Chondrocyte (in vitro differentiated cells): ENCODE measurements at places on chromosomes 3 and 15. TPM values are rescaled to one million over a fixed set of nuclear protein-coding genes. Genes with fewer than 3 reads are reported as not detected.
A peak's percentile ranks its signal among the peaks of the same experiment; 100 is the strongest.

GRCh38 chr3:181699171-181699903 is 12.4 kb upstream of the SOX2 start:
- no peak overlapping the region for H3K27ac ChIP-seq
- H3K4me3 ChIP-seq = no peak overlapping the region
- DNase-seq = no peak

DNA sequence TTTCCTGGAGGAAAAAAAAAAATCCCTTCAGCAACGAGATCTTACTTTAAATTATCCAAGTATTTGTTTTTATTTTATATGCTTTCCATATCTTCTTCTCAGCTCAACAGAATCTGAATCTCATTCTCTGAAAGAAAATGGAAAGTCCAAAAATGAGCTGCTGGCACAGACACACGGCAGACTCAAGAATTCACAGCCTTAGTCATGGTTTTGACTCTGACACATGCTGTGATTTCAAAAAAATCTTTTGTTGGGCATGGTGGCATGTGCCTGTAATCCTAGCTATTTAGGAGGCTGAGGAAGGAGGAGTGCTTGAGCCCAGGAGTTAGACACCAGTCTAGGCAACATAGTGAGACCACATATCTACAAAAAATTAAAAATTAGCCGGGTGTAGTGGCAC is 565.0 kb downstream of the MAGI1 start:
- no peaks in the 10 kb centered on the region for H3K27me3 ChIP-seq
- no peak overlapping the region for H3K4me3 ChIP-seq
- no peaks in the 10 kb centered on the region for H3K36me3 ChIP-seq
- DNase-seq = no peak
- H3K27ac ChIP-seq = no peak overlapping the region
- H3K4me1 ChIP-seq = peaks cover 10% of the 10 kb centered on the region

DNA sequence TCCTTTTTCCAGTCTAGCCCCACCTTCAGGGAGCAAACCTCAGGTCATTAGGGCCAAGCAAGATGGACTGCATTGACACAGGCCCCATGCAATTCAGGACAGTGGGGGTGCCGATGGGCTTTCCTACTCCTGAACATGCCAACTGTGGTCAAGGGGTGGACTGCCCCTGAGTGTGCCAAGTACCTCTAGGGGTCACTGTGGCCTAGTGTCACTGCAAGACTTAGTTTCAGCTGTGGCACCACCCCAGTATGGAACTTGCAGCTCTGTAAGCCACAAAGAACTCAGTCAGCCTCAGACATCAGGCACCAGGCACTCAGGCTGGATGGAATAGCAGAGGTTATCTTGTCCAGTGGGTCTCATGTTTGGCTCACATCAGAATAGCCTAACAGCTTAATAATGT is 32.3 kb downstream of the EXOG start:
- no peaks in the 10 kb centered on the region for H3K4me1 ChIP-seq
- peaks cover 31% of the 10 kb centered on the region for H3K36me3 ChIP-seq
- H3K4me3 ChIP-seq = no peak overlapping the region
- no peak for DNase-seq
- no peak overlapping the region for H3K27ac ChIP-seq
- H3K27me3 ChIP-seq = no peaks in the 10 kb centered on the region

The SERINC4 gene
- not detected in 3 replicates for total RNA-seq

DNA sequence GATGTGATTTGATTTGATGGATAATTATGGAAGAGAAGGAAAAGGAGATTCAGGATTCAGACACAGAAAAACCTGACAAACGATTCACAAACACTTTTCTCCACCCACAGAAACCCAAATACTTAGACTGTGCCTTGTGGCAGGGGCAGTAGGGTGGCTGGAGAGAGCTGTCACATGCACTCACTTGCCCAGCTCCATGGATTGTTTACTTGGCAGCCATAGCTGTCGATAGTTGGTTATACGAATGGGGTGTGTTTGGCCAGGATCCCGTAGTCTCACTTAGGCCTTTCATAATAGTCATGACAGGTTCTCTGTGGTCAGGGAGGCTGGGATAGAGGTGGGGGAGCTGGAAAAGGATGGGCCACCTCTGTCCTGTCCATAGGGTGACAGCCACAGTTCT is 76.9 kb downstream of the CACNA1D start:
- no peaks in the 10 kb centered on the region for H3K4me1 ChIP-seq
- DNase-seq = no peak
- H3K27me3 ChIP-seq = peaks cover 8% of the 10 kb centered on the region
- no peaks in the 10 kb centered on the region for H3K36me3 ChIP-seq

DNA sequence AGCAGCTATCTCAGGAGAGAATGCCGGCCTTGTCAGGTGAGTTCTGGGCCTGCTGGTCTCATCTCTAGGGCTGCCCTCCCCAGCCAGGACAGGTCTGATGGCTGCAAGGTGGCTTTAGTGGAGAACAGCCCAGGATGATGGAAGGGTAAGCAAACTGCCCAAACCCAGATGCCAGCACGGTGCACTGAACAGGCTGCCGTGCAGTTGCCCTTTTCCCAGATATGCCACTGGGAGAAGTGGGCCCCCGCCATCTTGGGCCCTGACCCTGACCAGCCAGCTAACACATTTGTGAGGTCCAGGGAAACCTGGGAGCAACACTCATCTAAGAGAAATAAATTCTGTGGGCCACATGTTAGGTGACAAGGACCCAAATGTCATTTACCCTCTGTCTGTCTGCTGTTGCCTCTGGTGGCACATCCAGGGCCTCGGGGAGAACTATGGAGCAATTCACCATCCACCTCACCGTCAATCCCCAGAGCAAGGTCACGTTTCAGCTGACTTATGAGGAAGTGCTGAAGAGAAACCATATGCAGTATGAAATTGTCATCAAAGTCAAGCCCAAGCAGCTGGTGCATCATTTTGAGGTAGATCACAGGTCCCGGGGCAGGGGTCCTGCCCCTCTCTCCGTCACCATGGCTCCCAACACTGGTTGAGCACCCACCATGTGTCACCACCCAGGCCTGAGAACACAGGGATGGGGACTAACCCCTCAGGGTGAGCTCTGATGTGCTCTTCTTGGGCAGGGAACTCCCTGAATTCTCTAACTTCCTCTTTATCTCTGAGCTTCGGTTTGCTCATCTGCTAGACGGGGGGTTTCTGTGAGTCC is 1.8 kb downstream of the ITIH1 start:
- H3K27ac ChIP-seq = no peak overlapping the region
- H3K4me3 ChIP-seq = no peak overlapping the region
- no peaks in the 10 kb centered on the region for H3K36me3 ChIP-seq
- H3K27me3 ChIP-seq = peaks cover 25% of the 10 kb centered on the region
- DNase-seq = peak; percentile 67
- no peaks in the 10 kb centered on the region for H3K4me1 ChIP-seq

The CCDC191 gene
- total RNA-seq = 2.9 to 3.4 TPM (median 3.2 TPM) in 3 replicates

GRCh38 chr3:187623285-187623814 is 46.8 kb downstream of the SST start:
- peaks cover 25% of the 10 kb centered on the region for H3K27me3 ChIP-seq
- no peaks in the 10 kb centered on the region for H3K36me3 ChIP-seq
- H3K4me3 ChIP-seq = no peak overlapping the region
- no peak for DNase-seq
- no peak overlapping the region for H3K27ac ChIP-seq

- H3K27ac ChIP-seq = no peak overlapping the region
- no peaks in the 10 kb centered on the region for H3K4me1 ChIP-seq
- H3K36me3 ChIP-seq = no peaks in the 10 kb centered on the region
- no peak for DNase-seq
- H3K27me3 ChIP-seq = no peaks in the 10 kb centered on the region
Measured at GRCh38 chr3:21152555-21152954, 598.5 kb downstream of the ZNF385D start.

DNA sequence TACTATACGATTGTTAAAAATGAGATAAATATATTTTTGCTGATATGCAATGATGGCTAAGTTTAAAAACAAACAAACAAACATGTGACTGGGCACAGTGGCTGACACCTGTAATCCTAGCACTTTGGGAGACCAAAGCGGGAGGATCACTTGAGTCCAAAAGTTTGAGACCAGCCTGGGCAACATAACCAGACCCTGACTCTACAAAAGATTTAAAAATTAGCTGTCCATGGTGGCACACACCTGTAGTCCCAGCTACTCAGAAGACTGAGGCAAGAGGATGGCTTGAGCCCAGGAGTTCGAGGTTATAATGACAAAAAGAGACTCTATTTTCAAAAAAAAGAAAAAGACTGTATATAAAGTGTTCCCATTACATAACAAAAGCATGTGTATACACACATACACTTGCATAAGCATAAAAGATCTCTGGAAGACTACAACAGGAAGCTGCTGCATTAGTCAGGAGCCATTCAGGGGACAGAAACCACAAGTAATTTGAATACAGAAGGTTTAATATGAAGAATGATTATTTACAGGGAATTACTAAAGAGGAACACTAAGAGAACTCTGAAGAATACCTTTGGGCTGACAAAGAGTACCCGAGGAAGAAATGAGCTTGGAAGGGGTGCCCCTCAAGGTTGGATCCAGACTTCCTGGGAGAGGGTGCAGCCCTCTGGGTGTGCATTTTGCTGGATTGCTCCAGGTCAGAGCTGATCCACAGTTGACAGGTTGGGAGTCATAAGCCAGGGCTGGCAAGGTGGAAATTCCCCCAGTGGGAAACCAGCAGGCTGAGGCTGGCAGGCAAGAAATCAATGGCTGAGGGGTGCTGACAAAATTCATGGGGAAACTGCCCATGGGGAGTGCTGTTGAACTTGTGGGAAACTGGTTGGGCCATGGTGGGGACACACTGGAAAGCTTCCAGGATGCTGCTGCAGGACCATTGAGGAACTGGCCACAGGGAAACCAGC is 9.3 kb upstream of the TM4SF18 start:
- peaks cover 2% of the 10 kb centered on the region for H3K27me3 ChIP-seq
- H3K27ac ChIP-seq = no peak overlapping the region
- no peak for DNase-seq
- H3K36me3 ChIP-seq = no peaks in the 10 kb centered on the region
- H3K4me3 ChIP-seq = no peak overlapping the region

- H3K4me1 ChIP-seq = peaks cover 13% of the 10 kb centered on the region
- H3K27me3 ChIP-seq = no peaks in the 10 kb centered on the region
- peaks cover 13% of the 10 kb centered on the region for H3K36me3 ChIP-seq
Measured at GRCh38 chr3:134205451-134205850, 45.2 kb downstream of the RYK start.

DNA sequence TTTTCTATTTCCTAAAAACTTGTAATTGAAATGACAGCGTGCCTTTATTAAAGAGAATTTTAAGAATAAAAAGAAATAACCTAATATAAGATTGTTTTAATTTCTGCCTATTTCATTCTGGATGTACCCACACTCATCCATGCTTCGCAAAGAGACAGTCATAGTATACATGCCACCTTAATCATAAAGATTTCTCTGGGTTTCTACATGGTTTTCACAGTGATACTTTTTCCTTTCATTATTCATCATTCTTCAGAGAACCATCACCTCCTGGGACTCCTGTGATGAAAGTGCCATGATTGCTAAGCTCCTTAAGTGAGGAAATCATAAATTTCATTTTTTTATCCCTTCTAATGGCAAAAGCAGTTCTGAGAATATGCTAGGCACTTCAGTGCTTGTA is 4.3 kb upstream of the CCR8 start:
- H3K27me3 ChIP-seq = peaks cover 10% of the 10 kb centered on the region
- H3K27ac ChIP-seq = no peak overlapping the region
- no peak for DNase-seq
- no peaks in the 10 kb centered on the region for H3K36me3 ChIP-seq
- H3K4me3 ChIP-seq = no peak overlapping the region

GRCh38 chr15:34700891-34701427 is 53.8 kb downstream of the GJD2 start:
- DNase-seq = no peak
- no peaks in the 10 kb centered on the region for H3K4me1 ChIP-seq
- H3K27ac ChIP-seq = no peak overlapping the region
- peaks cover 41% of the 10 kb centered on the region for H3K27me3 ChIP-seq

The HGD gene
- total RNA-seq = 0.27 to 0.40 TPM in 2 of 3 replicates, not detected in the other

DNA sequence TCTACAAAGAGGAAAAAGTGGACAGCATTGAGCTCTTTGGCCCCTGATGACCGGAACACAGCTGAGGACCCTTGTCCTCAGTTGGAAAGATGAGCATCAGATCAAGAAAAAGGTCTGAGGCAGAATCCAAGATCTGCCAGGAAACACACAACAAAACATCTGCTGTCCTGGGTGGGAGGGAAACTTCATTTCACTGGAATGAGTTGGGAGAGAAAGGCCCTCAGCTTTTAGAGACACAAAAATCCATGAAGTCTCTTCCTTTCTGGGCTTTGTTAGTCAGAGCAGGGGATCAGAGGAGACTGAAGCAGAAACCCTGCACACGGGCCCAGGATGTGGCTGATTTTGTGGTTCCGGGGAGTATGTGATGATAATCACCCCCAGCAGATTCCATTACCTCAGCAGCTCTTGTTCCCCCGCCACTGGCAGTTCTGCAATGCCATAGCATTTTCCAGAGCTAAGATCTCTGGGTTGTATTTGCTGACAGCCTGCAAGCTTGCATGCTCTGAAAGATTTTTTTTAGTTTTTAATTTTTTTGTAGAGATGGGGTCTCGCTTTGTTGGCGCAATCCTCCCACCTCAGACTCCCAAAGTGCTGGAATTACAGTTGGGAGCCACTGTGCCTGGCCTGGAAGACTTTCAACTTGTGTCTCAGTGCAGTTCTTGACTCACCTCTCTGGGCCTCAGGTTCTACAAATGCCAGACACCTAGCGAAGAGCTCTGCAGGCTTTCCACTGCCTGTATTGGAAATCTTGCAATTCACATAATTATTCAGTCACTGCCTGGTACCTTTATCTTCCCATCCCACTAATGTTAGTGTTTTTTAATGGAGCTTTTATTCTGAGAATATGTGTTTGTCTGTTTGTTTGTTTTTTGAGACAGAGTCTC is 5.8 kb upstream of the TATDN2 start:
- peaks cover 10% of the 10 kb centered on the region for H3K36me3 ChIP-seq
- DNase-seq = peak; percentile 18
- H3K27ac ChIP-seq = no peak overlapping the region
- no peak overlapping the region for H3K4me3 ChIP-seq
